Thoracic aorta (tissue), 2 donors: ENCODE measurements at places on chromosomes 3 and 15.

- DNase-seq: no peak
These were observed 70.7 kb downstream of the BLM start for GRCh38 chr15:90787881-90788280.

GRCh38 chr3:165624761-165625160, 212.5 kb downstream of the BCHE start:
- no peak for DNase-seq

DNA sequence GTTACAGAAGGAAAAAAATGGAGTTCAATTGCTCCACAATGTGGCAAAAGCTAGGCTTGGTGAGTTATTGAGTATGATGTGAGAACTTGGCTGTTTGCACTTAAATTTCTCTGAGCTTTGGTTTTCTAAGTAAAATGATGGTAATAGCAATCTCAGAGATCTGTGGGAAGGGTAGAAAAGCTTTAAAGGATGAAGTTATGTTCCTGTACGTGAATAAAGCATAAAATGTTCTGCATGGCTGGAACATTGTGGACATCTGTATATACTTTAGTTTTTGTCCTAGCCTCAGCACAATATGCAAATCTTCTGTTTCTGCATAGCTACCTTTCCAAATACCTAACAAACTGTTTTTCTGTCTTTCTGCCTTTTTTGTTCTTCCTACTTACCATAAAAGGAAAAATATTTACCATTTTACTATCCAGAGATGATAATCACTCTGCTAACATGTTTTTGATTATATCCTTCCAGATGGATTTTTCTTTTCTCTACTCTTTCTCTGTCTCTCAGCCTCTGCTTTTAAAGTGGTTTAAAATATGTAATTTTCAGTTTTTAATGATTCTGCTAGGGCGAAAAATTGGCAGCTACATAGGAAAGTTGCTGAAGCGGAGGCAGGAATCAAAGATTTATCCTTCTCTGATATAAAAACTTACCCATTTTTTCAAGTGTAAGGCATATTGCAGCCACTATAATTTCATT, 188.1 kb downstream of the FNDC3B start:
- no peak for DNase-seq

DNA sequence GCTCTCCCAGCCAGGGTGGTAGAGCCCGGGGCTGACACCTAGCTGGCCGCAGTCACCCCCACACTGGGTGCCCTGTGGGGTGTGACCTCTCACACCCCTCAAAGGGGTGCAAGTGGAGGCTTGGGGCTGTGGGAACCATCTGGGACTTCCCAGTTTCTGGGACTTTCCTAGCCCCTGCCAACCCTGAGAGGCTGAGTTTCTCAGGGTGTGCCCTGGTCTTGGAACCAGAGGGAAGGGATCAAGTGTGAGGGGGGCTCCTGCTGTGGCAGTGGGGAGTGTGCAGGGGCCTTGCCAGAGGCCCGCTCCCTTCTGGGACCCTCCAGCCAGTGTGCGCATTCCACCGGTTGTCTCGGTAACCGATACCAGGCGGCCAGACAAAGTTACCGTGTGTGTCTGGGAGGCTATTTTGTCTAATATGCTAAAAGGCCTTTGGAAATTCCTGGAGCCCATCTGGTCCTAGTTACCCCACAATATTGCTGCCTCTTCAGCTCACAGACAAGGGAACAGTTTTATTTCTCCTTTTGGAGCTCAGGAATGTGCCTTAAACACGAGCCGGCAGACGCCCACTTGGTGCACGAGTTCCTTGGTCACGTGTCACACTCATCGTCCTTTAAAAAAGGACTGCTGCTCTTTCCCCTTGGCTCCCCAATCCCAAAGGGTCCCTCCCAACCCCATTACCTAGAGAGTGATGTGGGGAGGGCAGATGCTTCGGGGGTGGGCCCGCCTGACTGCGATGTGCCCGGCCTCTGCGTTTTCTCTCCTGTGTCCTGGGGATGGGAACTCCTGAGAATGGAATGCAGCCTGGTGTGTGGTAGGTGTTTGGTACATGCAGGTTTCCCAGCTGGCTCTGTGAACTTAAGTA, 33.2 kb downstream of the HDAC11 start:
- DNase-seq: no peak

DNA sequence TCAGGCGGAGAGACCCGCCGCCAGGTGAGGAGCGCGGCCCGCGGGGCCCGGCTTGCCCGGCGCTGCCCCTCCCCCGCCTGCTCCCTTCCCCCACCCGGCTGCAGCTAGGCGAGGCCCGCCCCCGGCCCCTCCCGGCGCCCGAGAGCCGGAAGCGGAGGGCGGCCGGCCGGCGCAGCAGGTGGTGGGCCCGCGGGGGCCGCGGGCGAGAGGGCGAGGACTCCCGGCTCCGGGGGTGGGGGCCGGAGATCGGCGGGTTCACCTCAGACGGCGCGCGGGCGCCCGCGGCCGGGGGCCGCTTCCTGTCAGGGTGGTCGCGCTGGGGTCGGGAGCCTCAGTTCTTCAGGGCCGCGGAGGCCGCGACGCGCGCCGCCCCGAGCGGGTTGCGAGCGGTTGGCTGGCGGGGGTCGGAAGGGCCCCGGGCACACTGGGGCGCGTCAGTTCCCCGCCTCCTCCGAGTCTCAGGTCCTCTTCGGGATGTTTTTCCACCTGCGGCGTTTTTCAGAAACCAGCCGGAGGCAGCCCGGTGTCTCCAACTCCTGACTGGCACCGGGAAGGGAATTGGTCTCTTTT, 395 bp downstream of the ZFAND6 start:
- peak; percentile 5 for DNase-seq
